ENCODE measurements at places on chromosomes 7 and 10.

DNA sequence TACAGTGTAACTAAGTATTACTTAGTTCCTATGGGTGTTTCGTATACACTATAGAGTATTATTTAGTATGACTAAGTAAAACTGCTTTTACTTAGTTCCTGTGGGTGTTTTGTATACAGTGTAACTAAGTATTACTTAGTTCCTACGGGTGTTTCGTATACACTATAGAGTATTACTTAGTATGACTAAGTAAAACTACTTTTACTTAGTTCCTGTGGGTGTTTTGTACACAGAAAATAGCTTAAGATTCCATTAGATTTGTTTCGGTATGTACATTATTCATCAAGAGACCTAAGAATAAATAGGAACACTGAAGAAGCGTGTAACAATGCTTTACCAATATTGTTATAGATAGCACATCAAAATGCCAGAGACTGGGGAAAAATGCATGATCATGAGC is 25.0 kb downstream of the IGF2BP3 start:
- no peaks in the 10 kb centered on the region for H3K36me3 ChIP-seq
- DNase-seq, result no peak
- no peak overlapping the region for H3K27ac ChIP-seq
- H3K4me1 ChIP-seq, result no peaks in the 10 kb centered on the region
- H3K4me3 ChIP-seq, result no peak overlapping the region

DNA sequence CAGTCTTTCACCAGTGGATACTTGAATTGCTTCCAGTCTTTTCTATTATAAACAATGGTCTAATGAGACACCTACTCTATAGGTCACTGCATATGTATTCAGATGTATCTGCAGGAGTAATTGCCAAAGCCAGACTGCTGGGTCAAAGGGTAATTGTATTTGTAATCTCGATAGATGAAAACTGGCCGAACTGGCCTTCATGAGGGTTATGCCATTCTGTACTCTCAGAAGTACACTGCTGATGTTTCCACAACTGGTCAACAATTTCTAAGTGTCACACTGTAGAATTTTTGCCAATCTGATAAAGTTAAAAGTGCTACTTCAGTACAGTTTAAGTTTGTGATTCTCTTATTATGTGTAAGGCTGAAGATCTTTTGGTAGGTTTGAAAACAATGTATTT is 64.6 kb downstream of the JAZF1 start:
- no peak overlapping the region for H3K27ac ChIP-seq
- no peaks in the 10 kb centered on the region for H3K27me3 ChIP-seq
- DNase-seq, result no peak
- peaks cover 2% of the 10 kb centered on the region for H3K36me3 ChIP-seq
- no peak overlapping the region for H3K4me3 ChIP-seq
- H3K4me1 ChIP-seq, result peaks cover 15% of the 10 kb centered on the region

GRCh38 chr7:7919449-7919945 is 49.1 kb upstream of the GLCCI1 start:
- H3K36me3 ChIP-seq, result no peaks in the 10 kb centered on the region
- peak overlapping the region; percentile 86 for H3K4me3 ChIP-seq
- no peaks in the 10 kb centered on the region for H3K27me3 ChIP-seq
- DNase-seq, result no peak
- peaks cover 32% of the 10 kb centered on the region for H3K4me1 ChIP-seq
- no peak overlapping the region for H3K27ac ChIP-seq

- H3K36me3 ChIP-seq, result no peaks in the 10 kb centered on the region
- H3K4me3 ChIP-seq, result no peak within 1 kb of the TSS
- H3K4me1 ChIP-seq, result peaks cover 12% of the 10 kb centered on the region
- H3K27ac ChIP-seq, result no peak within 1 kb of the TSS
- no peak for DNase-seq
These were observed at the start of gene ZNF853 for GRCh38 chr7:6614953-6615722. Gene ZNF853, plus strand, starts transcription at chr7:6615610. Its CDS starts 565 bp downstream, at chr7:6616175.

GRCh38 chr10:7146189-7146588 is 264.6 kb downstream of the SFMBT2 start:
- H3K36me3 ChIP-seq, result no peaks in the 10 kb centered on the region
- H3K4me3 ChIP-seq, result no peak overlapping the region
- H3K27me3 ChIP-seq, result peaks cover 9% of the 10 kb centered on the region

GRCh38 chr7:27917774-27918314 is 177.9 kb downstream of the TAX1BP1 start:
- no peak for DNase-seq
- H3K27ac ChIP-seq, result no peak overlapping the region
- H3K36me3 ChIP-seq, result no peaks in the 10 kb centered on the region
- H3K4me3 ChIP-seq, result no peak overlapping the region

Measured in CD4-positive, CD25-positive, alpha-beta regulatory T cell (primary cell).